ENCODE measurements at places on chromosomes 16 and 17.

GRCh38 chr17:39939588-39940419, 12.3 kb downstream of the LRRC3C start:
- no peak for DNase-seq

GRCh38 chr16:71956486-71956885, 43.7 kb downstream of the PKD1L3 start:
- DNase-seq: no peak

- peak; percentile 27 for DNase-seq
Observed at GRCh38 chr16:79823639-79824038, 223.1 kb upstream of the MAF start.

DNA sequence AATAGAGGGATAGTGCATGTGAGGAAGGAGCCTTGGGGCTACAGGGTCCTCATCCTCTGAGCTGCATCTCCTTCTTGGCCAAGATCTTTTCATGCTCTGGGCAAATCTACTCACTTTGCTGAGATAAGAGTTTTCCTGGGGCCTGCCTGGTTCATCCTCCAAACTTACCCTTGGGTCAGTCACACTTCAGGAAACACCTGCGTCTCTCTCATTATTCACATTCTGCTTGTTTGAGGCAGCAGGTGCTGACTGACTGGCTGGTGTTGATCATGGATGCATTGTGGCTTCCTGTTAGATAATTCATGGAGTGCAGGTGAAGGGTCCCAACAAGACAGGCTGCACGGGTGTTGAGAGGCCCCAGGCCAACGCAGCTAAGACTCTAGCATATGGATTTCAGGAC, 162.6 kb downstream of the SALL1 start:
- no peak for DNase-seq

GRCh38 chr17:6269478-6269877, 165.4 kb downstream of the AIPL1 start:
- DNase-seq: peak; percentile 29

Data from NCI-H460 (cell line).